Mesothelial cell of epicardium (in vitro differentiated cells): ENCODE measurements at places on chromosomes 6 and 20. TPM values are rescaled to one million over a fixed set of nuclear protein-coding genes. Genes with fewer than 3 reads are reported as not detected.

Gene FAM217A
- not detected in 3 replicates for total RNA-seq

Gene COL19A1
- total RNA-seq = 0.18 to 0.43 TPM (median 0.25 TPM) in 3 replicates

Gene KCNQ2
- 9.7 to 11.8 TPM (median 10.0 TPM) in 3 replicates for total RNA-seq

Gene SEMG1
- not detected in 3 replicates for total RNA-seq

Gene SLC17A1
- total RNA-seq = not detected in 3 replicates

Gene CYB5R4
- 8.4 to 8.7 TPM (median 8.6 TPM) in 3 replicates for total RNA-seq

Gene ADGRF5
- total RNA-seq = 0.16 to 0.32 TPM in 2 of 3 replicates, not detected in the other

Gene CNKSR3
- 12.9 to 13.4 TPM (median 13.3 TPM) in 3 replicates for total RNA-seq

Gene BANF2
- total RNA-seq = not detected in 3 replicates

Gene PNLDC1
- 0.16 to 0.33 TPM (median 0.23 TPM) in 3 replicates for total RNA-seq

Gene ADAM33
- total RNA-seq = 83.0 to 91.1 TPM (median 87.4 TPM) in 3 replicates

Gene ULBP3
- 4.3 to 6.4 TPM (median 5.4 TPM) in 3 replicates for total RNA-seq

Gene SULF2
- 65.2 to 77.0 TPM (median 65.2 TPM) in 3 replicates for total RNA-seq

Gene ELOVL2
- 1.6 to 1.8 TPM (median 1.6 TPM) in 3 replicates for total RNA-seq

Gene TSBP1
- not detected in 3 replicates for total RNA-seq

Gene FAM83D
- 10.2 to 11.5 TPM (median 10.8 TPM) in 3 replicates for total RNA-seq

Gene ADGB
- total RNA-seq = not detected in 3 replicates

Gene CEP85L
- total RNA-seq = 20.6 to 23.5 TPM (median 23.1 TPM) in 3 replicates

Gene OR2H2
- total RNA-seq = not detected in 3 replicates

Gene HLA-G
- total RNA-seq = 0.29 to 0.70 TPM (median 0.56 TPM) in 3 replicates

Gene MATN4
- total RNA-seq = 0.11 TPM in 1 of 3 replicates, not detected in the others

Gene GSTA3
- not detected in 3 replicates for total RNA-seq

Gene FOXC1
- 49.8 to 52.2 TPM (median 50.5 TPM) in 3 replicates for total RNA-seq

Gene AKAP12
- total RNA-seq = 736 to 747 TPM (median 737 TPM) in 3 replicates

Gene SPATS1
- not detected in 3 replicates for total RNA-seq

Gene UNC5CL
- 2.0 to 2.2 TPM (median 2.1 TPM) in 3 replicates for total RNA-seq

Gene SSTR4
- total RNA-seq = not detected in 3 replicates

Gene AVP
- not detected in 3 replicates for total RNA-seq

Gene SIRPB2
- not detected in 3 replicates for total RNA-seq

Gene MUCL3
- not detected in 3 replicates for total RNA-seq

Gene TSPO2
- total RNA-seq = not detected in 3 replicates

Gene PKHD1
- 0.02 to 0.04 TPM (median 0.02 TPM) in 3 replicates for total RNA-seq

Gene COL21A1
- 14.4 to 17.5 TPM (median 16.6 TPM) in 3 replicates for total RNA-seq

Gene SLC22A7
- total RNA-seq = not detected in 3 replicates

Gene PROCR
- 4.0 to 4.7 TPM (median 4.4 TPM) in 3 replicates for total RNA-seq

Gene EFCAB8
- 0.11 to 0.51 TPM (median 0.47 TPM) in 3 replicates for total RNA-seq

Gene SAMD10
- total RNA-seq = 10.3 to 11.7 TPM (median 11.4 TPM) in 3 replicates

Gene CGA
- total RNA-seq = not detected in 3 replicates

Gene SLC52A3
- total RNA-seq = 0.25 to 0.36 TPM (median 0.29 TPM) in 3 replicates
